Activated B cell treated with CpG ODN at 0.5 μM for 24 hours (primary cell): ENCODE measurements at places on chromosomes 7 and 10. TPM values are rescaled to one million over a fixed set of nuclear protein-coding genes. Genes with fewer than 3 reads are reported as not detected.

GRCh38 chr7:41925946-41926345 is 223.1 kb upstream of the INHBA start:
- no peak overlapping the region for H3K4me3 ChIP-seq
- H3K4me1 ChIP-seq, result peaks cover 17% of the 10 kb centered on the region
- H3K27me3 ChIP-seq, result no peaks in the 10 kb centered on the region
- no peak overlapping the region for H3K27ac ChIP-seq

DNA sequence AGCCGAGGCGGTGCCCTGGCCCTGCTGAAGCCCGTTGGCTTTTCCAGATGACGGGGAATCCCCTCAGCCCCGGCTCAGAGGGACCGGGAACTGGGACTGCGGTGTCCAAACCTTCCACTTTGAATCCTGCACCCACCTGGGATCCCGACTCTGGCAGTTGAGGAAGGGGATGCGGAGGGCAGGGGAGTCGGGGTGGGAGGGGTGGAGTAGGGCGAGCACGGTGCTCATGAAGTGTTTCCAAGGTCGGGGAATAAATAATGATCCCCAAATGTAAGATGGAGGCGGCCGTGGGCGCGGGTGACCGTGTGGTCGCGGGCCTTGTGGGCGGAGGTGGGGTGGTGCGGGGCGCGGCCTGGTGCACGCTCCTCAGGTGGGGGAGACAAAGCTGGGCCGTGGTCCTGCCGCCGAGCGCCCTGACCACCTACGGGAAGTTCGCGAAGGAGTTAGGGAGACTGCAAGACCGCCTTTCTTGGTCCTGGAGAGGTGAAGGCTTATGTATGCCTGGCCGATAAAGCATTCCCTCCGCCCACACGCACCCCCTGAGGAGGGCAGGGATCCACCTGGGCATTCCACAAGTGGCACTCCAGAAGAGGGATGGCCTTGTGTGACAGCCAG is 1.4 kb downstream of the MTURN start:
- H3K4me1 ChIP-seq, result peaks cover 12% of the 10 kb centered on the region
- no peak for DNase-seq
- peak overlapping the region; percentile 77 for H3K27ac ChIP-seq
- H3K4me3 ChIP-seq, result peak overlapping the region; percentile 91
- H3K36me3 ChIP-seq, result peaks cover 3% of the 10 kb centered on the region
- peaks cover 5% of the 10 kb centered on the region for H3K27me3 ChIP-seq

MINDY4 gene
- 1.2 and 1.3 TPM in 2 replicates for total RNA-seq

GRCh38 chr10:113148901-113149300 is 198.9 kb downstream of the TCF7L2 start:
- H3K27ac ChIP-seq, result no peak overlapping the region
- no peaks in the 10 kb centered on the region for H3K36me3 ChIP-seq
- no peaks in the 10 kb centered on the region for H3K4me1 ChIP-seq
- no peak overlapping the region for H3K4me3 ChIP-seq
- DNase-seq, result no peak

ABCA13 gene
- not detected in 2 replicates for total RNA-seq

PGAM2 gene
- total RNA-seq, result 1.1 and 1.2 TPM in 2 replicates

GRCh38 chr7:108129018-108129965 is 869 bp downstream of the LAMB4 start:
- no peaks in the 10 kb centered on the region for H3K36me3 ChIP-seq
- no peak overlapping the region for H3K27ac ChIP-seq
- H3K4me1 ChIP-seq, result peaks cover 7% of the 10 kb centered on the region
- H3K4me3 ChIP-seq, result no peak overlapping the region

NEBL gene
- not detected in 2 replicates for total RNA-seq

- H3K27me3 ChIP-seq, result peaks cover 4% of the 10 kb centered on the region
- H3K4me3 ChIP-seq, result no peak overlapping the region
- DNase-seq, result no peak
- no peaks in the 10 kb centered on the region for H3K36me3 ChIP-seq
Observed at GRCh38 chr10:123450956-123451605, 215.1 kb upstream of the GPR26 start.

- DNase-seq, result no peak
- H3K27ac ChIP-seq, result no peak overlapping the region
- H3K4me3 ChIP-seq, result no peak overlapping the region
- H3K36me3 ChIP-seq, result no peaks in the 10 kb centered on the region
- no peaks in the 10 kb centered on the region for H3K27me3 ChIP-seq
Observed at GRCh38 chr10:32795598-32796183, 162.3 kb downstream of the ITGB1 start.
